ENCODE measurements at places on chromosomes 5 and 9. TPM values are rescaled to one million over a fixed set of nuclear protein-coding genes. Genes with fewer than 3 reads are reported as not detected.

DNA sequence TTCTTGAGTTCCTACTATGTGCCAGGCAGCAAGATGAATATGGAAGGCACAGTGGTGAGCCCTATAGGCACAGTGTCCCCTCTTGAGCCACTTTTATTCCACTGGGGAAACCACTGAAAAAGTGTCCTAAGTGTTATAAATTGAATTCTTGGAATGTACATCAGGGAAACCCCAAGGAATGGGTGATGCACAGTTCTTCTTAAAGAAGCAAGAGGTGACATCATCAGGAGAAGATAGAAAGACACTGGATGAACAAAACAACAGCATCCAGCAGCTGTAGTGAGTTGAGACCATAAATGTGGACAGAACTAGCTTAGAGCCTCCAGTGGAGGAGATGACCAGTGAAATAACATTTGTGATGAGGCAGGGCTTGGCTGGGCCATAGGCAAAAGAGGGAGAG lies 199.2 kb upstream of the ANKRD55 start:
- DNase-seq = no peak

DDX4 gene
- not detected for total RNA-seq

DBN1 gene
- total RNA-seq = 95.9 TPM

- DNase-seq = no peak
Measured at GRCh38 chr9:113978725-113979342, 99.3 kb downstream of the AMBP start.

BAAT gene
- not detected for total RNA-seq

- no peak for DNase-seq
Measured at GRCh38 chr9:107502464-107502863, 12.9 kb upstream of the KLF4 start.

GRCh38 chr5:166979307-166979895 lies 1312.0 kb upstream of the WWC1 start:
- no peak for DNase-seq

PCDHGA9 gene
- 1.4 TPM for total RNA-seq

DNA sequence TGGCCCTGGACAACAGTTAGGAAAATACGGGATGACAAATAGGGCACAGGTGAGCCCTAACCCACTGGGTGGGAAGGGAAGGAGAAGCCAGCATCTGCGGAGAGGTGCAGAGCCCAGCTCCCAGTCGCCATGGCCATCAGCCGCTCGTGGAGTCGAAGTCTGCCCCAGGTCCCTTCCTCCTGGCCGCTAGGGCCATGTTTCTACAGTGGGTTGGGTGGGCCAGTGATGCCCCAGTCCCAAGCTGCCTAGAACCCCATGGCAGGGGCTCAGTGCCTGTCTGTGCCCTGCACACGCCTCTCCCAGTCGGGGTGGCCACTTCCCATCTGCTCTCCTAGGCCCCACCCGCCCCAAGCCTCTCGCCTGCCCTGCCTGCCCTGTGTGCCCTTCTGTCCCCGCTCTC lies 34.8 kb downstream of the OLFM1 start:
- DNase-seq = no peak

SLC46A2 gene
- total RNA-seq = not detected

PPP2R2B gene
- total RNA-seq = not detected

CTXN3 gene
- total RNA-seq = not detected
